ENCODE measurements at places on chromosomes 7 and 10.

- no peak for DNase-seq
Measured at GRCh38 chr7:140314573-140315480, 83.5 kb downstream of the SLC37A3 start.

DNA sequence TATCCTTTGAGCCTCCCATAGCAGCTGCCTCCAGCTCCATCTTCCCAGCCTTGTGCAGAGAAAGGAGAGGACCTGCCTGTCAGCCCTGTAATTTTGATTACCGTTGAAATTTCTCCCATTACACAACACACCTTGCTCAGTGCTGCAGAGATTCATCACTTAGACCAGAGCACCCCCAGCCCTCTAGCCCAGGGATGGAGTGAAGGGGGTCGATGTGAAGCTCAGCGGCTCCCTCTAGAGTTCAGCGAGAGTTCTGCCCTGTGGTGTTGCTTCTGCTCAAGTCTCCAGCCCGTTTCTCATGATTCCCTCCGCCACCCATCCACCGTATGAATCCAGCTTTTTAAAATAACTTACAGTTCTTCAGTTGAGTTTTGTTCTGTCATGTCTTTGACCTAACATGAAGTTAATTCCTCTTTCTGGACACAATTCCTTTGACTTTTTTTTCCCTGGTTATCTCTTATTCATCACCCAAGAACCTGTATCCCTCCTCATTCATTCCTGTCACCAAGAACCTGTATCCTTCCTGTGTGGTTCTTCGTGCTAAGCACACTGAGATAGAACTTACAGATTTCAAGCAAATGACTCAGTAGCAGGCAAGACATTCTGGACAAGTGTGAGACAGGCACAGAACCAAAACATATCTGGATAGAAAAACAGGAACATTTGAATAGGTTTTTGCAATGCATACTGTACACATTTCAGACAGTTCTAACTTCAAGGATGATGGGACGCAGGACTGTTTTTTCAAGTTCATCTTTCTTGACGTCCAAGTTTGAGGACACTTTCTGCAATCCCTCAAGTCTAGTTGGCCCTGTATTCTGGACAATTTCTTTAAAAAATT, 35.0 kb upstream of the ZNF32 start:
- DNase-seq = no peak

DNA sequence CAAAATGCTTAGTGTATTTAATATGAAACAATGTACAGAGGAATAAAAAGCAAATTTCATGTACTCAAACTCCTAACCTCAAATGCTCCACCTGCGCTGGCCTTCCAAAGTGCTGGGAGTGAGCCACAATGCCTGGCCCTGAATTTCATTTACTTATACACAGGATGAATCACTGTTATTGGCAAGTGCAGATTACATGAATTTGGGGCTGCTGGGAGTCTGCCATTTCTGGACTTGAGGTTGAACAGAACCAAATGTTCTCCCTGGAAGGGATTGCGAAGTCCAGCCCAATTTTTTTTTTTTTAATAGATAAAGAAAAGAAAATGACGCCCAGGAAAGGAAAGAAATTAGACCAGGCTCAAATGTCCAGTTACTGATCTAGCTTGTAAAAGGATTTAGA, 6.8 kb upstream of the CSTF2T start:
- DNase-seq = no peak

DNA sequence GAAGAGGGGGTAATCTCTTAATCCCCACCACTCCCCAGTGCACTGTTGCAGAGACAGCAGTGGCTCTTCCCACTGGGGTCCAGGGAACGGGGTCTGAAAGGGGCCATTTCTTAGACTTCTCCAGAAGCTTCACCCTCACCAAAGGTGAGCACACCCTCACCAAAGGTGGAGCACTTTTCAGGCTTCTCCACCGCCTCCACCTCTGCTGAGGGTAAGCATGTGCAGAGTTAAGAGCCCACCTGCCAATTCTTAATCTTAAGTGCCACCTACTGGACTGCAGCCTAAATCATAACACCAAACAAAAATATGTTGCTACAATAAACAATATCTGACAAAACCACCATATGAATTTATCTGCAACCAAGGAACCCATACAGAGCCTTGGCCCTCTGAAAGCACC, 27.0 kb downstream of the SNX13 start:
- no peak for DNase-seq

- no peak for DNase-seq
Measured at GRCh38 chr10:132696728-132697577, 89.0 kb downstream of the NKX6-2 start.

DNA sequence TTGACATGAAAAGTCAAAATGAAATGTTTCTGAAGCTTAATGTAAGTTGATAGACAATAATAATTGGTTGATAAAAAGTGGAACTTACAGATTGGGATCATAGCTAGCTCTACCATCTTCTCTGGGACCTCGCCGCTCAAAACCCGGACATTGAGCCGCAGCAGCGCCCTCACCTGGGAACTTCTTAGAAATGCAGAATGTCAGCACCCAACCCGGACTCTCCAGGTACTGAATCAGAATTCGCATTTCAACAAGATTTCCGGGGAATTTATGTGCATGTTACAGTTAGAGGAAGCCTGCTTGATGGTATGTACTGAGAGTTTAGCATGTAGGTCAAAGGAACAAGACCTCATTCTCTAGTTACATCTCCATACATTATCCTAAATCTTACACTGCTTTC, 36.7 kb upstream of the ABLIM1 start:
- no peak for DNase-seq

Data from right renal cortex interstitium (tissue), 3 donors.